ENCODE measurements at places on chromosomes 5 and 9.

DNA sequence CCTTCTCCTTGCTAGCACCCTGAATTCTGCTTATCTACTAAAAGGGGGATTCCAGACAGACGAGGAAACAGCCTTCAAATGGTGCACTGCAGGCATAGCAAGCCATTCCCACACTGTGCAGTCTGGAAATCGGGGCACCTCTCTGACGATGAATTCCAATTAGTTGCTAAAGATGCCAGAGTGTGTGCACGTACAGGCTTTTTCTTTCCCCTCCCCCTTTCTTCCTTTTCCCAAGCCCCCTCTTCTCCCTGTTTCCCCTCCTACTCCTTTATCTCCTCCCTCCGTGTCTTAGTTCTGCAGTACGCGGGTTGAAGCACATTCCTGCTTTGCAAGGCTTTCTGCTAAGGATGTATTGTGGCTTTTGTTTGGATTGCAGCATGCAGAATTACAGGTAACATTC, at the start of gene GPR21:
Gene GPR21, plus strand, starts transcription at position 316 of the 400 bp plus-strand sequence. CDS start 900 bp downstream, outside the sequence.
- no peak for DNase-seq

GRCh38 chr9:4721736-4722135, 19.3 kb downstream of the AK3 start:
- DNase-seq: no peak

DNA sequence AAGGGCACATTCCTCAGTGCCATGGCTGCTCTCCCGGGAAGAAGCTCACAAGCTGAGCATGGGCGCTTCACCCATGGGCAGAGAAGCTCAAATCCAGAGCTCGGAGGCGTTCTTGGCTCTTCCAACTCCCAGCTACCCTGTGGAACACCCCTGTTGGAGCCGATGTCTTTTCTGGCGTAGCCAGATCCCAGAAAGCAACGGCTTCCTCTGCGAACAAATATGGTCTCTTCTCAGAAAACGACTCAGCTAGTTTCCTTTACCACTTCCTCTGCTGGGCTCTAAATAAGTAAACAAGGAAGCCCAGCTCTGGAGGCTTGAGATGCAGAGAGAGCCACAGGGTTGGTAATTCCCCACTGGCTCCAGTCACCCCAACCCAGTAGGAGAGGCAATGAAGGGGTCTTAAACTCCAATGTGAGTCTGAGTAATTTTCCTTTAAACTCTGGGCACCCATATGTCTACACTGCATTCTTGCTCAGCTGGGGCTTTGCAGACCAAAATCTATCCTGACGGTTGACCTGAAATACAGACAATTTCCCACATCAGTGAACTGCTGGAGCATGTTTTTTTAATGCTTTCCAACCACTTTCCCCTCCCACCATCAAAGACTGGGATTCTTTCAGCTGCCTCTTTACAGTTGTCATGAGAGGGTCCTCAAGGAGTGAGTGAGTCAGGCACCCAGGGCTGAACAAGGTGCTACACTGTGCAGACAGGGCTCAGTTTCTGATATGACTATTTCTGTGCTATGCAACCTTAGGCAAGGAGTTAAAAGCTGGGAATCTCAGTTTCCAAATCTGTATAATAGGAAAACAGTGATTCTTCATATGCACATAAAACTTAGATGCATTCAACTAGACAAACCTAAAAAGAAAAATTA, at the start of gene LCP2:
Gene LCP2, minus strand, starts transcription at position 189 of the 874 bp plus-strand sequence. Its CDS starts 166 bp downstream, at position 23.
- DNase-seq: peak; percentile 78

- DNase-seq: no peak
These were observed 329.1 kb upstream of the SLC24A2 start for GRCh38 chr9:20117986-20118385.

GRCh38 chr9:71884005-71884404, 27.0 kb downstream of the ABHD17B start:
- no peak for DNase-seq

Data from CD4-positive, alpha-beta T cell treated with Interleukin-21 for 1 hour (primary cell).